Common myeloid progenitor, CD34-positive (primary cell): ENCODE measurements at places on chromosomes 6 and 20.
A peak's percentile ranks its signal among the peaks of the same experiment; 100 is the strongest.

GRCh38 chr6:79605061-79605460 lies 26.1 kb upstream of the SH3BGRL2 start:
- peak; percentile 11 for DNase-seq

DNA sequence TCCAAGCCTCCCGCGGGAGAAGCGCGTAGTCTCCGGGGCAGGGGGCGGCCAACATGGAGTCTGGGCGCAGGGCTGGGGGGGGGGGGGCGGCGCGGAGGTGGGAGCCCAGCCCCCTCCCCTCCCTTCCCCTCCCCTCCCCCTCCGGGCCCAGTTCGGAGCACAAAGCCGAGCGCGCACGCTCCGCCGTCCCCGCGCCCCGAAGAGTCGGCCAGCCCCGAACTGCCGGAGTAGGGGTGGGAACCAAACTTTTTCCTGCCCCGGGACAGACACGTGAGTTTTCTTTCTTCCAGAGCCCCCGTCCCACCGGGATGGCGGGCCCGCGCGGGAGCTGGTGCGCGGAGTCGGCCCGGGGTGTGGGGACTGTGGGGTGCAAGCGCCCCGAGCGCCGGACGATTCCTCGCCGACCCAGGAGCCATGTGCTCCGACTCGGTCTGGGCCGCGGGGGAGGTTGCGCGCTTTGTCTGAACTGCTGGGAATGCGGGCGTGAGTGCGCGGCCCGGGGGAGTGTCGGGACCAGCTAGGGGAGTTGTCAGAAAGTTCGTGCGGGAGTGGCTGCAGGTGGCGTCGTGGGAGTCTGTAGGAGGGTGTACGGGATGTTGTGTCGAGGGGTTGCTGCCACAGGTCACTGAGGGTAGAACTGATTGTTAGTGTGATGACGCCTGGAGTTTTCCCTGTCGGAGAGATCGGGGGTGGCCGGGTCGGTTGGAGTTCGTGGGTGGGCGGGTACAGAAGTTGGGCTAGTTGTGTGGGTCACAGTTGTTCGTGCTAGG lies 1.2 kb downstream of the TGIF2 start:
- DNase-seq = no peak

- peak; percentile 38 for DNase-seq
These were observed 153.4 kb downstream of the MBOAT1 start for GRCh38 chr6:20058912-20059311.

- peak; percentile 54 for DNase-seq
These were observed 58.0 kb downstream of the BLOC1S5 start for GRCh38 chr6:8006208-8006607.

DNA sequence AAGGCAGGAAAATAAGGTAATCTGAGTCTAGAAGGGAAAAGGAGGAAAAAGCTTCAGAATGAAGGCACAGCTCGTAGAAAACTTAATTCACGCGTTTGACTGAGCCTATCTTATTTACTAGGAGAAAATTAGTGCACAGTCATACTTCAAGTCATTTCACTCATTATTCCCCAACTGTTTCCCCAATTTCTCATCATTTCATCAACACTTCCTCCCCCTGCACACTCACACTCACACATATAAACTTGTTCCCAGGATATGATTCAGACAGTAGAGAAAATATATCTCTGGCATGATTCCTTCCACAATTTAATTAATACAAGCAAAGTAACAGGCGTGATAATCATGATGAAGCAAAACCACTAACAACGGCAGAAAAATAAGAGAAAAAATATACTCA lies 94.5 kb upstream of the F13A1 start:
- DNase-seq = peak; percentile 37
